ENCODE measurements at places on chromosomes 4 and X.
A peak's percentile ranks its signal among the peaks of the same experiment; 100 is the strongest.

DNA sequence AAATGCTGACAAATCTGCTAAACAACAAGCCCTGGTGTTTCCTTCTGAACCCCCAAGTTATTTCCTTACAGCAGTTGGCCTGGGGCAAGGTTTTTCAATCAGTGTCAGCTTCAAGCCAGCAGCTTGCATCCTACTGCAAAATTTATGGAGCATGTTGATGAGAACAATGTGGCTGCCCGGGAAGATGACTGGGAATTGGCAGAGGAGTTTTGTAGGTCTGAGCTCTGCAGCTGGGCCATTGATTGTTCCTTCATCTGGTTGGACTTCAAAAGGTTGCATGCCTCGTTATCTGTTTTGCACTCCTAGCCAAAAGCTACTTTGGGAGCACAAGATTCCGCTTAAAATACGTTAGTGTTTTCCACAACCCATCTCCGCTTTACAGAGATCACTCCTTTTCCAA, 1030.3 kb upstream of the LCORL start:
- DNase-seq = no peak

- no peak for DNase-seq
Measured at GRCh38 chrX:44484607-44485146, 58.0 kb downstream of the FUNDC1 start.

GRCh38 chrX:148530464-148531077, 30.2 kb downstream of the AFF2 start:
- DNase-seq = no peak

DNA sequence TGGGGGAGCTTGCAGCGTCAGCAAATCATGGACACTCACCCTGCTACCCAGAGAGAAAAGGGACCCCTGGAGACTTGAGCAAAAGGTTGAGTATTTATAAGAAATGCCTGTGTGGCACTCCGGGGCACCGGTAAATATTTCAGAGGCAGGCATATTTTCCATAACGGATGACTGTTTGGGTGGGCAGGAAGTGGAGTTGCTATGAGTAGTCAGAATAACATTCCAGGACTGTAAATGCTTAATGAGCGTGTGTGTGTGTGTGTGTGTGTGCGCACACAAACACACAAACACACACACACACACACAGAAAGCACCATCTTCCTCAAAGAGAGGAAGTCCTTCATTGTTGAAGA, 74.6 kb downstream of the MXRA5 start:
- DNase-seq = no peak

DNA sequence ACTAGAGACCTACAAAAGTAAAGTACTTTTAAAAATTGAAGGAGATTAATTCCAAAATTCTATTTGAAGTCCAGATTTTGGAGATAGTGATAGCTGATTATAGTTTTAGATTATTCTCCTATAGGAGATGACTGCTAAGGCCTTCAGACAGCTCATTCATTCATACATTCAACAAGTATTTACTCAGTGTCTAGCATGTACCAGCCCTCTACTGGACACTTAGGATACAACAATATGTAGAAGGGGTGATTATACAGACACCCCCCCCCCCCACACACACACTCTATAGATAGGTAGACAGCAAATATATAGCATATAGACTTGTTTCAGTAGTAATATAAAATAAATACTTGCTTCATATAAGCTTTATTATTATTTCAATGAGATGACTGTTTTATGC, 60.4 kb upstream of the TAF9B start:
- peak; percentile 8 for DNase-seq

DNA sequence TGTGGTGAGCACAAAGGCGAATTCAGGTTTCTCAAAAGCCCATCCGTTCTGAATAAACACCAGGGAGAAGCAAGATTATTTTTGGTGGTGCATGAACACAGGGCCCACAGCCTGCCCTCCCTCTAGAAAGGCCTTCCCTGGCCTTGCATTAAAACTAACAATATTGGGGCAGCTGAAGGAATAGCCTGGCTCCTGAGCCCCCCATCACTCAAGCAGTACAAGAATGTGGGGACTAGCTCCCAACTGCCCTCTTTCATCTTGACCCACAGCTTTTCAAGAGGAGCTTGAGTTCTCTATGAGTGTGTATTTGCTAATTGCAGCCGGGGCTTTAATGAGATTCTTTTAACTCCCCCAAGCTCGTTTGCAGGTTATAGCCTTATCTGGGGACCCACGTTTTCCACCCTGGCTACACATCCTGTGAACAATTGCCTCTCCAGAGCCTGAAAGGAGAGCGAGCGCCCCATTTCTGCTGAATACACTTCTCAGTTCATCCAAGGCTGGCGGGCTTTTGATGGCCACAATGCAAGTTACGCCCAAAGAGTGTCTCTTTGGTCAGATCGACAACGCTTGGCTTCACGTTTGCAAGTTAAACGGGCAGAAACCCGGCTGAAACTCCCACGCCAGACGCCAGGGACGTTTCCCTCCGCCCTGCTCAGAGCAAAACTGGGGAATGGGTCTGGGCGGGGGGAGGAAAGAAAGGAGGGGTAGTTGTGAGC, 4.7 kb upstream of the GSX2 start:
- DNase-seq = no peak

- DNase-seq = no peak
Measured at GRCh38 chrX:150692831-150693724, at the start of gene MTMR1. Gene MTMR1, plus strand, starts transcription at chrX:150693396. Its CDS starts 135 bp downstream, at chrX:150693531.

DNA sequence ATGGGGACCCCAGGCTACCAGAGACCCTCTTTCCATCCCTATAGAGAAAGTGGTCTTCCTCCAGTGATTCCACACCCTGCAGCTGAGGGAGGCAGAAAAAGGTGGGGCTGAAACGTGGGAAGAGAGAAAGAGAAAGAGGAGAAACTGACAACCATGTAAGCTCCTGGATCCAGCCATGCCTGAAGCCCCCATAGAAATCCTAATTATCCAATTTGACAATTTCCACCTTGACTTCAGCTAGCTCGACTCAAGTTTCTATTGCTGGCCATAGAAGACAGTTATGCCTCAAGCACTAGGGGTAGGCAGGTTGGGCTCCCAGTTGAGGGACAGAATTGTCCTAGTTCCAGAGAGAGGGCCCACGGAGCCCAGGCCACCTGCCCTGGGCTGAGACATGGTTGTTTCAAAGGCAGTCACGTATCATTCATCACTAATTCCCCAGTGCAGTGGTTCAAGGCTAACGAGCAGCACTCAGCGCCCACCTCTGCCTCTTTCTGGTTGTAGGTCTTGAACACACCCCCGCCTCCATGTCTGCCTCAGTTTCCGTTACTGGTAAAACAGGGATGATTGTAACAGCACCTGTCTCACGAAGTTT, 39.8 kb upstream of the ASMTL start:
- no peak for DNase-seq

- DNase-seq = no peak
Measured at GRCh38 chrX:107674480-107675364, 46.4 kb downstream of the PRPS1 start.

DNA sequence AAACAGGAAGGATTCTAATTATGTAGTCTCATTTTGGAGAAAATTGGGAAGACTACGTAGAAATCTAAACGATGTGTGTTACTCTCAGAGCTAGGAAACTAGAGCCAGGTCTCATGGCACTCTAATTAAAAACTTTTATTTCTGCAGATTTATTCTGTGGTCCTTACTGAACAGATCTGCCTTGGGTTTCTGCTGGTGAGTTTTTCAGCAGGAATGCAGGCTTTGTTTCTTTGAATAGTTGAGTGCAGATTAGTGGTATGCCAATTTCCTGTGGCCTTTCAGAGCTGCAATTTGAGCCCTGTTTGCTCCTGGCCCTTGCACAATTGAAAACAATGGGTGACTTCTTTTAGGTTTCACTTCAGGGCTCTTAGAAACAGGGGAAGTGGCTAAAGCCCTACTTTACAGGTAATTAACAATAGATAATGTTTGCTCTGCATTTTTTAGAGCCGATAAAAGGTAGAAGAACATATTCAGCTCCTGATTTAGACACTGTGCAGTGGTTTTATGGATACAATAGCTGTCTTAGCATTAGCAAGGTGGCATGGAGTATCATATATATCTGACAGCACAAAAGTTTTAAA, 21.8 kb downstream of the SPRY1 start:
- no peak for DNase-seq

DNA sequence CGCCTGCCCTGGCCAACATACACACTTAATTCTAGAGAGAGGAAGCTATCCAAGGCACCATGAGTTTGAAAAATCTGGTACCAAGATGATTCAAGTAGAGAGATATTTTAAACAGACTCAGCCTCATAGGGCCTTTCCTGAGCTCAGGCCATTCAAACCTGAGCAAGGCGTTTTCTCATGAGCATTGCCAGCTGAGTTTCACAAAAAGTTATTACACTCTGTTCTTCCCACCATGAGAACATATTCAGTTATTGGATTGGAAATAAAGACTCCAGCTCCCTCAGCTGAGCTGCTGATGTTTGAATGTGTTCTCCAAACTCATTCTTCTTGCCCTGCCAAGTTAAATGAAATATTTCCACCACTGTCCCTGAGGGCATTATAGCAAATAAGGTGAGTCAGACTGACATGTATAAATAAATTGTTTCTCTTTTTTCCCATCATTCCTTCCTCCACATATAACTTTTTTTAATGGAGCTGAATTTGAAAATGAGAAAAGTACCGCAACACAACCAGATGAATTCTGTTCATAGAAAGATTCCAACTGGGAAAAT, 429.6 kb downstream of the RAB28 start:
- no peak for DNase-seq

- DNase-seq = no peak
Measured at GRCh38 chr4:41256131-41256739, 493 bp upstream of the UCHL1 start.

GRCh38 chr4:102988429-102989020, 31.0 kb downstream of the SLC9B1 start:
- DNase-seq = no peak

GRCh38 chr4:173247321-173247720, 78.7 kb downstream of the GALNT7 start:
- DNase-seq = no peak

- peak; percentile 37 for DNase-seq
Measured at GRCh38 chrX:40130207-40130606, 32.4 kb upstream of the BCOR start.

DNA sequence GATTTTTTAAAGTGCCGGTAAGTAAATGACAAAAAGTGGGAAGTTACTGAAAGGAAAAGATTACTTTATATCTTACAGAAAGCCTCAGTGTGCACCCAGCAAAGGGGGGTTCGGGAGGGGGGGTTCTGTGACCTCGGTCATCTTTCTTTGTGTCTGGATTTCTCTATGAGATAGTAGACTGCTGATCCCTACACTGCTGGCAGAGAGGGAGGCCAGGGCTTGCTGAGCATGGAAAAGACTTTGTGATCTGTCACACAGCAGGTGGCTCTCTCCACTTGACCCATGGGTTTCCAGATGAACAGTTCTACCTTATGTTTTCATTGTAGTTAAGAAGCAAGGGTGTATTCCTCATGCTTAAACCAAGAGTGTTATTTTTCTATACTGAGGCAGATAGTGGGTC, 475.6 kb downstream of the PCDH10 start:
- DNase-seq = no peak

DNA sequence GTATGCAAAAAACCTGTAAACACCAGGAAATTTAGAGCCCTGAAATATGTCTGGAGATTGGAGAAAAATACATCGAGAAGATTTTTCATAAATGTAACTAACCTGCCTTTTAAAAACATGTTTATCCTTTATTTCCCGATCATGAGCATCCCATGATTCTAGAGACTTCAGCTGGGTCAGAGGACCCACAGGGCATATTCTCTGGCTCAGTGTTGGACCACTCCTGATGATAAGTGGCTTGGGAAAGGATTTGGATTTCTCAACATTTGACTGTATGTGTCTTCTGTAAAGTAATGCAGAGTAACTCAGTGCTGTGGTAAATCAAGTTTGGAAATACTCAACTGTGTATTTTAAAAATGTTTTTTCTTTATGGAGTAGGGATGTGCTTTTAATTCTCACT, 40.0 kb upstream of the ANK2 start:
- DNase-seq = no peak
